ENCODE measurements at places on chromosomes 5 and 9. TPM values are rescaled to one million over a fixed set of nuclear protein-coding genes. Genes with fewer than 3 reads are reported as not detected.

EXOC3 gene
- 21.2 TPM for total RNA-seq

MEIKIN gene
- total RNA-seq = not detected

TYRP1 gene
- not detected for total RNA-seq

VLDLR gene
- 12.2 TPM for total RNA-seq

LCN15 gene
- not detected for total RNA-seq

SHC3 gene
- total RNA-seq = 7.2 TPM

MZB1 gene
- not detected for total RNA-seq

Data from mesangial cell (primary cell).